ENCODE measurements at places on chromosomes 7 and 10.

GRCh38 chr7:139619367-139619657 is 95.8 kb downstream of the CLEC2L start:
- no peaks in the 10 kb centered on the region for H3K27me3 ChIP-seq
- H3K4me3 ChIP-seq: no peak overlapping the region
- no peak overlapping the region for H3K27ac ChIP-seq
- DNase-seq: no peak
- H3K4me1 ChIP-seq: peaks cover 8% of the 10 kb centered on the region
- peaks cover 6% of the 10 kb centered on the region for H3K36me3 ChIP-seq

GRCh38 chr7:154910125-154910524 is 92.8 kb downstream of the PAXIP1 start:
- no peak overlapping the region for H3K27ac ChIP-seq
- H3K4me3 ChIP-seq: no peak overlapping the region
- H3K4me1 ChIP-seq: peaks cover 6% of the 10 kb centered on the region
- no peaks in the 10 kb centered on the region for H3K36me3 ChIP-seq

- H3K36me3 ChIP-seq: no peaks in the 10 kb centered on the region
- H3K4me3 ChIP-seq: no peak overlapping the region
- H3K4me1 ChIP-seq: no peaks in the 10 kb centered on the region
- no peaks in the 10 kb centered on the region for H3K27me3 ChIP-seq
- DNase-seq: no peak
- no peak overlapping the region for H3K27ac ChIP-seq
Observed at GRCh38 chr7:46490406-46490805, 569.3 kb upstream of the IGFBP3 start.

GRCh38 chr7:45469103-45469502 is 105.1 kb upstream of the ADCY1 start:
- H3K27me3 ChIP-seq: peaks cover 28% of the 10 kb centered on the region
- no peaks in the 10 kb centered on the region for H3K4me1 ChIP-seq
- H3K4me3 ChIP-seq: no peak overlapping the region
- no peak for DNase-seq
- H3K36me3 ChIP-seq: peaks cover 5% of the 10 kb centered on the region

DNA sequence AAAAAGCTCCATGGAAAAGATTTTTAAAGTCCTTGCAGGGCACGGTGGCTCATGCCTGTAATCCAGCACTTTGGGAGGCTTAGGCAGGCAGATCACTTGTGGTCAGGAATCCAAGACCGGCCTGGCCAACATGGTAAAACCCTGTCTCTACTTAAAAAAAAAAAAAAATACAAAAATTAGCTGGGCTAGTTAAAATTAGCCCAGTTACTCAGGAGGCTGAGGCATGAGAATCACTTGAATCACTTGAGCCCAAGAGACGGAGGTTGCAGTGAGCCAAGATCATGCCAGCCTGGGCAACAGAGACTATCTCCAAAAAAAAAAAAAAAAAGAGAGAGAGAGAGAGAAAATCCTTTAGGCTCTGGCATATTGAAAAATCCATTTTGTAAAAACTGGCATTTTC is 61.9 kb downstream of the CCDC6 start:
- H3K4me1 ChIP-seq: peaks cover 9% of the 10 kb centered on the region
- H3K27me3 ChIP-seq: no peaks in the 10 kb centered on the region
- no peak overlapping the region for H3K27ac ChIP-seq
- no peak for DNase-seq
- peaks cover 9% of the 10 kb centered on the region for H3K36me3 ChIP-seq
- no peak overlapping the region for H3K4me3 ChIP-seq

- no peaks in the 10 kb centered on the region for H3K4me1 ChIP-seq
- DNase-seq: no peak
- no peaks in the 10 kb centered on the region for H3K36me3 ChIP-seq
- peaks cover 33% of the 10 kb centered on the region for H3K27me3 ChIP-seq
Observed at GRCh38 chr7:50921114-50921813, 138.6 kb upstream of the GRB10 start.

DNA sequence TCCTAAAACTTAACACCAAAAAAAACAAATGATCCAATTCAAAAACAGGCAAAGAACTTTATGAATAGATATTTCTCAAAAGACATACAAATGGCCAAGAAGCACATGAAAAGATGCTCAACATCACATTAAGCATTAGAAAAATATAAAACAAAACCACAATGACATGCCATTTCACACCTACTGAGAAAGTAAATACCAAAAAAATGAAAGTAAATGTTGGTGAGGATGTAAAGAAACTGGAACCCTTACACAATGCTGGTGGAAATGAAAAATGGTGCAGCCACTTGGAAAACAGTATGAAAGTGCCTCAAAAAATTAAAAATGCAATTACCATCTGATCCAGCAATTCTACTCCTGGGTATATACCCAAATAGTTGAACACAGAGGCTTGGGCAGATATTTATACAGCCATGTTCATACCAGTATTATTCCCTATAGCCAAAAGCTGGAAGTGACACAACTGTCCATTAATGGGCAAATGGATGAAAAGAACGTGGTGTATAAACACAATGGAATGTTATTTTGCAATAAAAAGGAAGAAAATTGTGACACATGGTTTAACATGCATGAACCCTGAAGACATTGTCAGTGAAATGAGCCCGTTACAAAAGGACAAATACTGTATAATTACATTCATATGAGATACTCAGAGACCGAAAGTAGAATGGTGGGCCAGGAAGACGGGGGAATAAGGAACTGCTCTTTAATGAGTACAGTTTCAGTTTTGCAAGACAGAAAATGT is 89.0 kb downstream of the JMJD1C start:
- H3K4me3 ChIP-seq: no peak overlapping the region
- H3K4me1 ChIP-seq: peaks cover 12% of the 10 kb centered on the region
- no peaks in the 10 kb centered on the region for H3K27me3 ChIP-seq

GRCh38 chr7:74012842-74013249 is 15.1 kb upstream of the ELN start:
- DNase-seq: no peak
- H3K27me3 ChIP-seq: peaks cover 13% of the 10 kb centered on the region
- no peaks in the 10 kb centered on the region for H3K36me3 ChIP-seq
- H3K27ac ChIP-seq: no peak overlapping the region
- H3K4me3 ChIP-seq: no peak overlapping the region

- H3K36me3 ChIP-seq: no peaks in the 10 kb centered on the region
- H3K27ac ChIP-seq: peak overlapping the region; percentile 92
- DNase-seq: no peak
- peak overlapping the region; percentile 91 for H3K4me3 ChIP-seq
- H3K27me3 ChIP-seq: no peaks in the 10 kb centered on the region
- peaks cover 32% of the 10 kb centered on the region for H3K4me1 ChIP-seq
Observed at GRCh38 chr10:1043532-1043995, 5.4 kb downstream of the IDI1 start.

- H3K27me3 ChIP-seq: peaks cover 14% of the 10 kb centered on the region
- no peaks in the 10 kb centered on the region for H3K36me3 ChIP-seq
- peaks cover 4% of the 10 kb centered on the region for H3K4me1 ChIP-seq
- H3K4me3 ChIP-seq: no peak overlapping the region
Observed at GRCh38 chr7:103924184-103924583, 65.3 kb downstream of the RELN start.

DNA sequence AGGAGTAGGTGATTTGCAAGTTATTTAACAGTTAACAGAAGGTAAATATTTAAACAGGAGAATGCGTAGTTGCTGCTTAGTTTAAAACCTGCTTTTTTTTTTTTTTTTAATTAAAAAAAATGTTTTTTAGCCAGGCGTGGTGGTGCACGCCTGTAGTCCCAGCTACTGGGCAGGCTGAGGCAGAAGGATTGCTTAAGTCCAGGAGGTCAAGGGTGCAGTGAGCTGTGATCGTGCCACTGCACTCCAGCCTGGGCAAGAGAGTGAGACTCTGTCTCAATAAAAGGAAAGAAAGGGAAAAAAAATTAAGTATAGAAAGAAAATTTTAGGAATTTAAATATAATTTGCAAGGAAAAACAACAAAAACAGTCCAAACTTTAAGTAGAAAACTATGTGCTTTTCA is 71.6 kb downstream of the BTRC start:
- no peak overlapping the region for H3K4me3 ChIP-seq
- no peak overlapping the region for H3K27ac ChIP-seq
- peaks cover 7% of the 10 kb centered on the region for H3K36me3 ChIP-seq
- no peak for DNase-seq

DNA sequence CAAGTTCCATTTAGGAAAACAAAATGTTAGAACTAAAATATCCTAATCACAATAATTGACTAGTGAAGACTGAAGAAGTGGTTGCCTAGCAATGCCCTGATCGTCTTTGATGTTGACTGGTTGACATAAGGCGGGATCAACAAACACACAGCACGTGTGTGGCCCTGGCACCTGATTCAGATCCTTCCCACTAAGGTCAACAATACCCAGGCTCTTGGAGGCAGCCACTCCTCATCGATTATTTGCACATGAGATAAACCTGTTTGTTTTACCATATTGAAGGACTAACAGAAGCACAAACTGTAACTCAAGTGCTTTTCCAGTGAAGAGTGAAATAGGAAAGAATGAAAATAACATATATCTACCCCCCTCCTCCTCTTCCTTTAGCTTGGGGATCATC is 15.6 kb downstream of the FANK1 start:
- peaks cover 23% of the 10 kb centered on the region for H3K27me3 ChIP-seq
- no peak overlapping the region for H3K27ac ChIP-seq
- H3K4me1 ChIP-seq: no peaks in the 10 kb centered on the region
- H3K36me3 ChIP-seq: no peaks in the 10 kb centered on the region
- no peak overlapping the region for H3K4me3 ChIP-seq

DNA sequence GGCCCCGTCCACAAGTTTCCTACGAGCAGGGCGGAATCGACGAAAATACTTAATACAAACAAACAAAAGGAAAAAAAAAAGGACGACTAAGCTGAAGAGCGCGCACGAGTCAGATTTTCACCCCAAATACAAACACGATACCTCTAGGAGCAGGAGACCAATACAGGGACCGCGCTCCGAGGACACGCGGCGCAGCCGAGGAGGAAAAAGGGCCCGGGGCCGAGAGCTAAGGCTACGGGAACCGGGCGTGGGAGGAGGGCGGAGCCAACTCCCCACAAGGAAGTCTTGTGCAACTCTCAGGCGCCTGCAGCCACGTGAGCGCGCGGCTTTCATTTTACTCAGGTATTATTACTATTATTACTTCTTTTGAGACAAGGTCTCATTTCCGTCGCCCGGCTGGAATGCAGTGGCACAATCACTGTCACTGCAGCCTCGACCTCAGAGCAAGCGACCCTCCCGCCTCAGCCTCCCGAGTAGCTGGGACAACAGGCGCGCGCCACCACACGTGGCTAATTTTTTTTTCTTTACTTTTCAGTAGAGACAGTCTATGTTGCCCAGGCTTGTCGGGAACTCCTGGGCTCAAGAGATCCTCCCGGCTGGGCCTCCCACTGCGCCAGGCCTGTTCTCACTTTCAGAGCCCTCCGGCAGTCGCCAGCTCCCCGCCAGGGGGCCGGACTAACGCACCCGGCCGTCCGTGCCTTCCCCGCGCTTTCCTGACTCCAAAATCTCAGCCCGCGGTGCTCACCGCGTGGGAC is 1.2 kb downstream of the HNRNPF start:
- H3K27ac ChIP-seq: peak overlapping the region; percentile 100
- peak; percentile 75 for DNase-seq
- peak overlapping the region; percentile 97 for H3K4me3 ChIP-seq
